NCI-H1694 treated with DMSO at 0.1 percent for 48 hours (cell line): ENCODE measurements at places on chromosomes 2 and 18.
A peak's percentile ranks its signal among the peaks of the same experiment; 100 is the strongest.

- DNase-seq = no peak
Measured at GRCh38 chr18:7196421-7196820, 34.5 kb upstream of the LRRC30 start.

DNA sequence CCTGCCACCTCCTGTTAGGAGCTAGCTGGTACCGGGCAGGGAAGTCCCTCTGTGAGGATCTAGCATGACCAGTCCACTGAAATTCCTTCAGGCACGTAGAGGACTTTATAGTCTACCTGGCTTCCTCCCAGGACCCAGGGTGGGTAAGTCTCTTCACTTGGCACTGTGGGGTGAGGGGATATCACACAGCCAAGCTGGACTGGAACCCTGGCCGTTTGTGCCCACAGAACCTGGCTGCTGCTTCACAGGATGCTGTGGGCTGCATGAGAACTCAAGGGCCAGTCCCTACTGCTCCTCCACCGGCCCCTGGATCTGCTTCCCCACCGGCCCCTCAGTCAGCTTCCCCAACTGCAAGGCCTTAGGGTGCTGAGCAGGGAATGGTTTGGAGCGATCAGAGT is 35.8 kb downstream of the HS1BP3 start:
- no peak for DNase-seq

DNA sequence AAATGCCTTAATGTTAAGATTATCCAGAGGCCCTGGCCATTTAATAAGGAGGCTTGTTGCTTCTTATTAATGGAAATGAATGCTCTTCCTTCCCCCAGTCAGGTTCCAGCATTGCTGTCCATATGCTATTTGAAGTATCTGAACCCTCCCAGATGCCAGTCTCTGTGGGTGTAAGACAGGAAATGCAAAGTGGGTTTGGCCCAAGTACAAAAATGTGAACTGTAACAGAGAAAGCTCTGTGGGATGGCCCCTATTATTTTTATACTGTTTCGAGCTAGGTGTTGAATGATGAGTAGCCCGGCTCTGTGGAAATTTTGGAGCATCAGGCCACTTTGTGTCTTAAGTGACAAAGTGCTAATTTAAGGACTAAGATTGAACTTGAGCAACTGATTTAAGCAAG is 141.0 kb downstream of the UXS1 start:
- peak; percentile 13 for DNase-seq

GRCh38 chr2:189685540-189686229 is 11.2 kb downstream of the ANKAR start:
- no peak for DNase-seq

DNA sequence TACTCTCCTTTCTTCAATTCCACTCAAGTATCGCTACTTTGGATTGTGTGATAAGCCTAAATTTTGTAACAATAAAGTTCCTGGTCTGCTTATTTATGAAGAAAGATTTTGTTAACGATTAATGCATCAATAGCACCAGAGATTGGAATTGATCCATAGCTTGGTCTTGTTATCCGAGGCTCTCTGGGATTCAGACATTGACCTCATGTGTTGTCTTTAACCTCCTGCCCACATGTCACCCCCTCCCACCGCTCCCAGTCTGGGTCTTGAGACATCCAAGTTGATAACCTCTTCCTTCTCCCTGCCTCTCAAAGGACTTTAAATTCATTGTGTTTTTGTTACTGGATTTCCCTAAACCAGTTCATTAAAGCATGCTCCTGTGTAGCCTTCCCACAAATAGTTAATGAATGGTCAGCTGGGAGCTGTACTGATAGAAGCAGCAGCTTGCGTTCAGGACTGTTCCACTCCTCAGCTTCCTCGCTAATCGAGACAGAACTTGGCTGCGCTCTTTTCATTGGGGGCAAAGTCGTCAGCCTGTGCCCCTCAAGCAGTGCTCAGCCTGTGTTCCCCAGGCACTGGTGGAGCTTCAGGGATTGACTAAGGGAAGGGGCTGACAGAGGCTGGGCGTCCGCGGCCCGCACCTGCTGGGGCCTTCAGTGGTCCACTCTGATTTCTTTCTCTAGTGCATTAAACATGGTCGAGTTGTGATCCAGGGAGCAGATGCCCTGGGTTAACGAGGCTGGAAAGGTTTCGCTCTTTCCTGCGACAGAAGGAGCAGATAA is 18.9 kb downstream of the ASB1 start:
- no peak for DNase-seq

DNA sequence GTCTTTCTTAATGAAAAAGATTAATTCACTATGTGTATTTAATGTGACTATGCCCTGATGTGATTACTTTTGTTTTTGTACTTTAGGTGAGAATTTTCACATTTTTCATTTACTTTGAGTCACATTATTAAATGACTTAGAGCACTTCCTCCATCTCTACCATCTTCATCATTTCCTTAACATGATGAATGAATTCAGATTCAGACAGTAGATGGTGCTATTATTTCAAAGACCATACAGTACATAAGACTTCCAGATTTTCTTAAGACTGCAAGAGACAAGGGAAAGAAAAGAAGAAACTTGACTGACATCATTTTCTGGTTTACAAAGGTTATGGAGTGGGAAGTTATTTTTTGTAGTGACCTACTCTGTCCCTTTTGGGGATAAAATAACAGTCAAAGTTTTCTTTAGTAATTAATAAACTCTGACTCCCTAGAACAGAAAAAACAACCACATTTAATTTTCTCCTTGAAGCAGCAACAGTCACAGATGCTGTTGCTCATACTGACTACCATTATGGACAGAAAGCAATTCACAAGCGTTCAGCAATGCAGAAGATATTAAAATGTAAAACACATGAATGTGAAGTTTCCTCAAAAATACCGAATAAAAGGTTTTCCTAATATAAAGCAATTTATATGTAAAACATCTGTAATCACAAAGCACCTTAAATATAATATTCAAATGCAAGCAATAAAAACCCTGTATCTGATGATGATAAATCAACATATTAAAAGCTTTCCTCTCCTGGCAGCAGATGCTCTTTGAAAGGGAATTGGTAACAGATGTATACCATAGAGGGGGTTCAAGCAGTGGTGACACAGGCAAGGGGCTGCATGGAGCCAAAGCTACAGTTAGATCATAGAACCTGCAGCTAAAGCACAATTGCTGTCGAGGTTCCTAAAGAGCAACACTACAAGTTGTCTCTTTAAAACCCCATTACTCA is 1010.9 kb upstream of the NXPH2 start:
- peak; percentile 80 for DNase-seq

GRCh38 chr2:125573432-125573831 is 1082.5 kb upstream of the GYPC start:
- no peak for DNase-seq

DNA sequence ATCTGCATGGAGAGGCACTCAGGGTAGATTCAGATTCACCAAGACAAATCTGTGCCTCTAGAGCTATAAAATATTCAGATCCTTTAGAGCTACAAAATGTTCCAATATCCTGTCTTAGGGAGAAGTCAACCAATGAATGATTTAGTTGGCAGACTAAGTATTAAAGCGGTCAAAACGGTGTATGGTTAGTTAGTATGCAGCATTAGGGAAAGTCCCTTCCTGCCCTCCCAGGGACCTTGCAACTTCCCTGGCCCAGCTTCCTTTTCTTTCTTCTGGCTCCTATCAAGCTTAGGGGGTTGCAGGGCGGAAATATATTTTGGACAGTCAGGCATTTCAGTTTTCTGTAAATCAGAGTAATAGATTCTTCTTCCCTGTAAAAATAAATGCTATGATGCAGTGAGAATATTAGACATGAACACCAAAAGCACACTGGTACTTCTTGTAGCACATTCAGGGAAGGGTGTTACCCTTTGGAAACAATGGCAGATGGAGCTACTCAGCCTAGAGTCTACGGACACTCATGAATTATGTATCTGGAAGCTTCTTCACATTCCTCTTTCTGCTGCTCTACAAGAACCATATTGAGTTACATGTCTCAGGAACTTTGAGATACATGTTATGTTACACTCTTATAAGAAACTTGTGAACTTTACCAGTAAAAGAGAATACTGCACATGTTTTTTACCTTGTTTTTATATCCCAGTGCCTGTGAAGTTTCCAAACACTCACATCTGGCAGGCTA is 45.7 kb downstream of the CCDC93 start:
- no peak for DNase-seq

DNA sequence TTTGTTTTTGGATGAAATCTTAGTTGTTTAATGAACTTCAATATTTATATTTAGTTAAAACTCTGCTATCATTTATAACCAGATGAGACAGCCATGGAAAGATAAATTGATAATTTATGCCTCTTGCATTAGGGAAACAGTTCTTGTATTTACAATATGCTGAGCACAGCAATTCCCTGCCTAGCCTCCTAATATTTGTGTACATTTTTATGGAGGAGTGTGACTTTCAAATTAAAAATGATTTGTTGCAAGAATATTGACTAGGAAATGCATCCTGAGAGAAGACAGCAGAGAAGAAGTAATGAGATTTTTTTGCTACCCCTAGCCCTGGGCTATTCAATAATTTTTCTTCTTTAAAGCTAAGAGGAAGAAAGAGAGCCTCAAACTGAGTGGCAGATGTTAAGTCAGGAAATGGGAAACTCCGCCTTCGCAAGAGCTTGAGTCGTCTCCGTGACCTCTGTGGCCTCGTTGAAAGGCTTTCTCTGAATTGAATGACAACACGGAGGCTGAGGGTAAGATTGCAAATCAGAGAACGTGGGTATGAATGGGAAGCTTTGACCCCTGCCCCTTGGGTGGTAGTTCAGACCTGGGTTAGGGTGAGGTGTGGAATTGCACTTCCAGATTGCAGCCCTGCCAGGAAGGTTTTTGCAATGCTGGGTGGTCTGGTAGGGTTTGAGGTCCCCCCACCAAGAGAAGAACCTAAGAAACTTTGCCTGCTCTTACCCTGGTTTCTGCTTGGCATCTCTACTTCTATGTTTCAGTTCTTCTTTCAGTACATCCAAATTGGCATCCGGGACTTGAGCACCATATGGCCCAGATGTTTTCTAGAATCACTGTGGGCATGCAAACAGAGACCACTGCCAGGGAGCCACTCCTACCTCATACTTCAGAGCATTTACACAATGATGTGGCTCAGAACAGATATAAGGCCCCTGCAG is 210.3 kb upstream of the RBMS1 start:
- peak; percentile 0 for DNase-seq

- DNase-seq = peak; percentile 62
Measured at GRCh38 chr2:221112744-221113143, 459.4 kb downstream of the EPHA4 start.
